Fibroblast of skin of left quadriceps (primary cell): ENCODE measurements at places on chromosomes 1 and 21.
A peak's percentile ranks its signal among the peaks of the same experiment; 100 is the strongest.

DNA sequence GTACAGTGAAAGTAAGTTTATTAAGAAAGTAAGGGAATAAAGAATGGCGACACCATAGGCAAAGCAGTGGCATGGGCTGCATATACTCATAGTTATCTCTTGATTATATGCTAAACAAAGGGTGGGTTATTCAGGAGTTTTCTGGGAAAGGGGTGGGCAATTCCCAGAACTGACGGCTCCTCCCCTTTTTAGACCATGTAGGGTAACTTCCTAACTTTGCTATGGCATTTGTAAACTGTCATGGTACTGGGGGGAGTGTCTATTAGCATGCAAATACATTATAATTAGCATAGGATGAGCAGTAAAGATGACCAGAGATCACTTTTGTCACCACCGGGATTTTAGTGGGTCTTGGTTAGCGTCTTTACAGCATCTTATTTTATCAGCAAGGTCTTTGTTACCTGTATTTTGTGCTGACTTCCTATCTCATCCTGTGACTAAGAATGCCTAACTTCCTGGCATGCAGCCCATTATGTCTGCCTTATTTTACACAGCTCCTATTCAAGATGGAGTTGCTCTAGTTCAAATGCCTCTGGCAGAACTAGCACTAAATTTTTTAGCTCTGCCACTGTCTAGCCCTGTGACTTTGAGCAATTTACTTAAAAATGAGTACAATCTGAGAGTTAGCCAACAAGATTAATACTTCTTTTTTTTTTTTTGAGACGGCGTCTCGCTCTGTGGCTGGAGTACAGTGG is 110.3 kb upstream of the PALMD start:
- no peak for DNase-seq

DNA sequence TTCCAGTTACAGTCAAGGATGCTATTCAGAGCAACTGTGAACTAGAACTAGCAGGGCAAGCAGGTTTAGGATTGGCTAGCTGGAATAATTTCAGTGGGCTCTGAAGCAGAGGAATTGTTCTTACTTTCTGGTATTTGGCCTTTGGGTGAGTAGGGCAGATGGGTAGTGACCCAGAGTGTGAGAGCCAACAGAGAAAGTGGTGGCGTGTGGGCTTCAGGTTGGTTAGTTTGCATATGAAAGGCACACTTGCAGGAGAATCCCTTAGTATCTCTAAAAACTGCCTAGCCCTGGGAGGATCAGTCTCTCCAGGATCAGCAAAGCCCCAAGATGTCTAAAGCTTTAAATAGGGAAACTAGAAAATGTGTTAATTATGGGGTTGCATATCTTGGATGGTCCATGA is 67.6 kb upstream of the LRRC8B start:
- DNase-seq, result no peak

- DNase-seq, result no peak
Observed at GRCh38 chr1:9031484-9032259, 5.4 kb upstream of the SLC2A7 start.

- DNase-seq, result no peak
Observed at GRCh38 chr1:17873007-17873675, 118.0 kb downstream of the ACTL8 start.

DNA sequence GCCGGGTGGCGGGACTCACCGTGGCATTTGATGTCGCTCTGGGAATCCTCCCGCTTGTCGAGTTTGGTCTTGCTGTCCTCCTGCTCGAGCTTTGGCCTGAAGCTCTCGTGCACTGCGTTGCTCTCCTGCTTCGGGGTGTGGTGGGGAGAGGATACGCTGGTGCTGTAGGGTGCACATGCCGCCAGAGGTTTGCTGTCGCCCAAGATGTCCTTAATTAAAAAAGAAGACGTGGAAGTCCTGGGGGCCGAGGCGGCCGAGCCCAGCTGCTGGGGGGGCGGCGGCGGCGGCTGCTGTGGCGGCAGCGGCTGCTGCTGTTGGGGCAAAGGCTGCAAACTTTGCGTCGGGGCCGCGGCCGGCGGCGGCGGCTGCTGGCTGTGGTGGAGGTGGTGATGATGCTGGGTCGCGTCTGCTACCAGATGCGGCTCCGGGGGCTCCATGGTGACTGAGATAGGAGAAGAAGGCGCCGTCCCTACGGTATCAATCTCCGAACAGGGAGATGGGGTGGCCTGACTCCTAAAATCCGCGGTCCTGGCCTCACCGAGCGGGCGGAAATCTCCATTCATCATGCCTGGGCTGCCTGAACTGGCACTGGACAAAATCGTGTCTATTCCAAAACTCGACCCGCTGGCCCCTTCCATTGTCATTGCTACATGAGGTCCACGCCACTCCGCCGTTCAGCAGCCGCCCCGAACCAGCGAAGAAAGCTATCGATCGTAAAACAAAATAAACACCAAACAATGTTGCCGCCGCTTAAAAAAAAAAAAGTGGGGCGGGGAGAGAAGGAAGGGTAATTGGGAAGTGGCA is at the start of gene BARHL2:
BARHL2 (minus strand) TSS at position 751 of the 804 bp plus-strand sequence; CDS start at position 644, 107 bp downstream.
- no peak for DNase-seq

- DNase-seq, result no peak
Observed at GRCh38 chr1:69520326-69520725, 47.4 kb upstream of the LRRC7 start.

- peak; percentile 52 for DNase-seq
Observed at GRCh38 chr1:63773815-63774616, at the start of gene ROR1. ROR1 (plus strand) TSS chr1:63774017.

GRCh38 chr1:97385536-97386277 is 535.1 kb downstream of the DPYD start:
- DNase-seq, result no peak

GRCh38 chr1:30106125-30106524 is 617.3 kb downstream of the MATN1 start:
- DNase-seq, result no peak
